Activated naive CD8-positive, alpha-beta T cell treated with anti-CD3 and anti-CD28 coated beads for 36 hours (primary cell): ENCODE measurements at places on chromosomes 13 and 19. TPM values are rescaled to one million over a fixed set of nuclear protein-coding genes. Genes with fewer than 3 reads are reported as not detected.

DNA sequence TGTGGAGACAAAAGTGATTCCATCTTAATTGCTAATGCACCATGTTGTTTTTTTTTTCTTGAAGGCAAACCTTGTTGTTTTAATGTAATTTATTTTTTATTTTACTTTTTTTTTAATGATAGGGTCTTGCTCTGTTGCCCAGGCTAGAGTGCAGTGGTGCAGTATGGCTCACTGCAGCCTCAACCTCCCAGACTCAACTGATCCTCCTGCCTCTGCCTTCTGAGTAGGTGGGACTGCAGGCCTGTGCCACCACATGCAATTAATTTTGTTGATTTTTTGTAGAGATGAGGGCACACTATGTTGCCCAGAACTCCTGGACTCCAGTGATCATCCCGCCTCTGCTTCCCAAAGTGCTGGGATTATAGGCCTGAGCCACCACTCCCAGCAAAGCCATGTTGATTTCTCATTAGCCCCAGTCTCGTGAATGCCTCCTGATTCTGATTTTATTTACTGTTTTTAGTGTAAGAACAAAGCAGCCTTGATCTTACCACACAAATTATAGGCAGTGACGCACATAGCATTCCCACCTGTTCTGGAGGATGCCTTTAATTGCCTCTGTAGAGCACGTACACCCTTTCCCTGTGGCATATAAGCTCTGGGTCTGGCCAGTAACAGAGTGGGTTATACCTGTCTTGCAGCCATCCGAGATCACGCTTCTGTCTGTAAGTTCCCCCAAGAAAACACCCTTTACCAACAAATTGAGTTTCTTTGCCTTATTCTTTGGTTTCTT lies 150.4 kb downstream of the GGACT start:
- no peak for DNase-seq

The CBLC gene
- not detected for total RNA-seq

The RCBTB2 gene
- 2.4 TPM for total RNA-seq

- no peak for DNase-seq
These were observed 59.2 kb upstream of the MEDAG start for GRCh38 chr13:30846866-30847265.

The SAE1 gene
- total RNA-seq = 141 TPM

DNA sequence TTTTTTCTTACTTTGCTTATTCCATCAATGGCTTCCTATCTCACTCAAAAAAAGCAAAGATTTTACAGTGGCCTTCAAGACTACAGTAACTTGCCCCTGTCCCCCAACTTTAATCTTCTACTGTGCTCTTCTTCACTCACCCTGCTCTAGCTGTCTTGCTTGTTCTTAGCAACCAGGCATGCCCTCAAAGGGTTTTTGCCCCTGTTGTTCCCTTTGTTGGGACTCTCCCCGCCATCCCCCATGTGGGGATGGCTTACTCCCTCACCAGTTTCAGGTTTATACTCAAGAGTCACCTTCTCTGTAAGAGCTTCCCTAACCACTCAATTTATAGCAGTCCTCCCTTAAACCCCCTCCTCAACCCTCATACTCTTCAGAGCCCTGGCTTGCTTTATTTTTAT lies 5.4 kb downstream of the MTMR6 start:
- DNase-seq = peak; percentile 24

GRCh38 chr19:18697680-18698079 lies 14.2 kb downstream of the CRTC1 start:
- DNase-seq = no peak

GRCh38 chr13:99726282-99726894 lies 225.1 kb downstream of the TM9SF2 start:
- no peak for DNase-seq

- DNase-seq = no peak
These were observed 298.8 kb downstream of the LMO7 start for GRCh38 chr13:75934889-75935288.

The ICAM5 gene
- 1.0 TPM for total RNA-seq

DNA sequence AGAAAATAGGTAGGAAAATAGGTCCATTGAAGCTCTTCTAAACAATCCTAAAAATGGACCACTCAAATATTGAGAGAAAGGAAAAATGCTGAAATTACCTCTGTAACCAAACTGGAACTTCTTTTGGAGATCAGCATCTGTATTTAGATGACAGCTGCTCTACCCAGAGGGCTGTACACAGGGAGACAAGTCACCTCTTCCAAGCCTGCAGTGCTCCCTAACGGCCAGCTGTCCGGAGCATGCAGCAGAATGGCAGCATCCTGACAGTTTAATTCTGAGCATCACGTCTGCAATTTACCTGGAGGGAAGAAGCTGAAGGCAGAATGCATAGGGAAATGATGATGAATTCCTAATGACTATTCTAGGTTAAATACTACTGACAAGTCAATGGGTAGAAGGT lies 62.8 kb upstream of the DIAPH3 start:
- DNase-seq = no peak

DNA sequence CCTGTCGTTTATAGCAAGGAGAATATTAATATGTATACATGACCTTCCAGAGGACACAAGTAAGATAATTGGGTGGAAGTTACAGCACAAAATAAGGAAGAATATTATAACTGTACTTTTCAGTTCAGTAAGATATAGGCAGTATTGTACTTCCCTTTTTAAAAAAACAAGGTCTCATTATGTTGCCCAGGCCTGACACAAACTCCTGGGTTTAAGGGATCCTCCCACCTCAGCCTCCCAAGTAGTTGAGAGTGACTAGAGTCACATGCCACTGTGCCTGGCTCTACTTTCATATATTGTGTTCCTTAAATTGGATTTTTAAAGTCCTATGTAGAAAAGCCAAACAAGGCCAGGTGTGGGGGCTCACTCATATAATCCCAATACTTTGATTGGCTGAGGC lies 19.5 kb upstream of the MAB21L1 start:
- no peak for DNase-seq
